H1 (cell line): ENCODE measurements at places on chromosomes 2 and 18. TPM values are rescaled to one million over a fixed set of nuclear protein-coding genes. Genes with fewer than 3 reads are reported as not detected.

Gene ACOXL
- 20.6 and 20.8 TPM in 2 replicates for total RNA-seq

GRCh38 chr2:1192121-1192520 lies 221.1 kb upstream of the TPO start:
- no peak for DNase-seq

DNA sequence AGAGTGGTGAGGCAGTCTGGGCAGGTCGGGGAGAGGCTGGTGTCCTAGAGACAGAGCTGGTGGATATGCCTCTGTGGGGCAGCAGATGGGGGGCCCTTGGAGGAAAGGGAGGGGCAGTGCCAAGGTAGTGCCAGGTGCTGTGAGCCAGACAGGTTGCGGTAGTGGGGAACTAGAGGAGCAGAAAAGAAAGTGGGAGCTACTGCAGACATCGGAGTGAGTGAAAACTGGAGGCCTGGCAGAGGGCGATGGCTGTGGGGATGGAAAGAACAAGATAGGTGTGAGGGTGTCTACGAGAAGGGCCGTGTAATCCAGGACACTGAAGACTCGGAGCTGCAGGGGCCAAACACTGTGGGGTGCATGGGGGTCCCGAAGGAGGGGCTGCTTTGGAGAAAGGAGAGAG lies 21.7 kb downstream of the C1QL2 start:
- no peak for DNase-seq

Gene INPP5D
- 7.1 and 8.6 TPM in 2 replicates for total RNA-seq

Gene DCC
- 1.1 and 1.4 TPM in 2 replicates for total RNA-seq

Gene SCN2A
- 0.61 and 1.1 TPM in 2 replicates for total RNA-seq

Gene SNTG2
- total RNA-seq = 14.3 and 18.1 TPM in 2 replicates

GRCh38 chr18:26419746-26420145 lies 128.6 kb downstream of the KCTD1 start:
- no peak for DNase-seq

DNA sequence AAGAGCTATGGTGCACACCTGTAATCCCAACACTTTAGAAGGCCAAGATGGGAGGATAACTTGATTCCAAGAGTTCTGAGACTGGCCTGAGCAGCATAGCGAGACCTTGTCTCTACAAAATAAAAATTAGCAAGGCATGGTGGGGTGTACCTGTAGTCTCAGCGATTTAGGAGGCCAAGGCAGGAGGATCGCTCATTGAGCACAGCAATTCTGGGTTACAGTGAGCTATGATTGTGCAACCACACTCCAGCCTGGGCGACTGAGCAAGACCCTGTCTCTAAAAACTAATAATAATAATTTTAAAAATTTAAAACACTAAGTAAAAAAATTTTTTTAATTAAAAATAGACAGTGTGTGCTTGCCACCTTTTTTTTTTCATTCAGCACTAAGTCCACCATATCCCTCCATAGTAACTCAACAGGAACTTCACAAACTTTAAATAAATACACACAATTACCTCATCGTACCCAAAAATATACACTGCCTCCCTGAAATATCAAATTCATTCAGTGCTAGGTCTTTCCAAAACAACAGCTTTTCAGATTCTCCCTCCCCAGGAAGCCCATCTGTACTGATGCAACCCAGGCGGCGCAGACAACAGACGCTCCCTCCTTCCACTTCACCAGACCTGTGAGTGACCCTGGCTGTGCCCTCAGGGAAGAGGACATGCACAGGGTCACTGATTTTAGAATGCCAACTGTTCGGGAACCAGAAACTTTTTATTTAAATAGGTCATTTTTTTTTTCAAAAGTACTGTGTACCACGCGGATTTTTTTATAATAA lies 29.6 kb downstream of the FAM168B start:
- no peak for DNase-seq

DNA sequence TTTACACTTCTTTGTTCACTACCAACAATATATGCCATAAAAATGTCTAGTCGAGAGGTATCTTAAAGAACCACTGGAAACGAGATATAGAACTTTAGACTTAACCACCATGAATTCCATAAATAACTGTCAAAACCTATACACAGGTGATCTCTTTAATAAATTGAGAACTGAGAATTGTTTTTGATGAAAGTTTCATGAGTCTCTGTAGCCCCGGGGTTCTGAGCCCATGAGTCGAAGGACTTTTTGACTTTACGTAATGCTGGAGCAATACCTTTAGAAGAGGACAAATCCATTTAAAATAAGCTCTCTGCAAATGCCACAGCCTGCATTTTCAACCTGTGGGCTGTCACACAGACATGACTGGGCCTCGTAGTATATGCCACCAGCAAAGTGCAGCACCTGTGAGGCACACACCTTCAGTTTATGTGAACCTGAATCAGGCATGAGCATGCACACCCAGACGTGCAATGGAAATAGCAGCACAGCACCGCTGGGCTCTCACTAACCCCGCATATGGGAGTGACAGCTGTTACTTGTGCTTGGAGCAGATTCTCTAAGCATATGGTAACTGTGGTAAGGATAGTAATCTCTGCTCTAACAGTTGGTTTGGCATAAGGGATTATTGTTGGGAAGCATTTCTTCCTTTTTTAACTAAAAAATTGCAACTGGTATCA lies 383.2 kb downstream of the SOCS6 start:
- DNase-seq = no peak
